Pons (tissue), 1 donor: ENCODE measurements at places on chromosomes 7 and 10.

- DNase-seq: no peak
Measured at GRCh38 chr10:130744631-130745030, 566.9 kb downstream of the TCERG1L start.

- no peak for DNase-seq
Measured at GRCh38 chr7:41873741-41874140, 170.9 kb upstream of the INHBA start.

GRCh38 chr7:151940048-151940811 lies 16.0 kb upstream of the GALNTL5 start:
- no peak for DNase-seq

DNA sequence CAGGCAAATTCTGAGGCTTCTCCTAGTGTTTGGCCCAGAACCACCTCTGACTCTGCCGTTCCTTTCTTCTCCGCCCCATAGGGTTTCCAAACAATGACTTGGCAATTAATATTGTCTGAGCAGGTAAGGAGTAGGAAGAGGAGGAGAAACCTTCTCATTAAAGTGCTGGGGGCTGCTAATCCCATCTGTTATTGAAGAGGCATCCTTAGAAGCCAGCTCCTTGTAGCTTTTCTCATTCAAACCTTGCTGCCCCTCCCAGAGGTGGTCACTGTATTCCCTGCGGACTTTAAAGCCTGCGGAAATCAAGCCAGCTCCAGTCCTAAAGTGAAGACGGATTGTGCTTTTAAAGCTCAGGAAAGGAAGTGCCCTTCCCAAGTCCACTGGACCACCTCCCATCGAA lies 1.4 kb upstream of the NKX1-2 start:
- DNase-seq: no peak

DNA sequence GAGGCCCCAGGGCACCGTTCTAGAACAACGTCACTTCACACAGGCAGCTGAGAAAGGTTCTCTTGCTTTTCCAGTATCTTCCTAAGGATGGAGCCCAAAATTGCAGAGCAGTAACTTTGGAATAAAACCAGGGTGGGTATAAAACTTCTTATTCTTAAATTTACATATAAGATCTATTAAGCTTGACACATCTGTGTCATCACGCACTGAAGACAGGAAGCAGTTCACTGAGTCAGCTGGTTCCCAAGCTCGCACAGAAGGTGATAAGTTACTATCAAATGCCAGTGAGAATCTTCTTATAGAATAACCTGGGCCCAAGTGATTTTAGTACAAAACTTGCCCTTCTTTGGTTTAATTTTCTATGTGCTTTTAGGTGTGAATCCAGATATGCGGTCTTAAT lies 70.2 kb downstream of the RABGEF1 start:
- no peak for DNase-seq

- no peak for DNase-seq
Measured at GRCh38 chr7:78720066-78720465, 733.4 kb downstream of the MAGI2 start.

GRCh38 chr7:134045716-134046115 lies 81.4 kb upstream of the LRGUK start:
- DNase-seq: no peak

DNA sequence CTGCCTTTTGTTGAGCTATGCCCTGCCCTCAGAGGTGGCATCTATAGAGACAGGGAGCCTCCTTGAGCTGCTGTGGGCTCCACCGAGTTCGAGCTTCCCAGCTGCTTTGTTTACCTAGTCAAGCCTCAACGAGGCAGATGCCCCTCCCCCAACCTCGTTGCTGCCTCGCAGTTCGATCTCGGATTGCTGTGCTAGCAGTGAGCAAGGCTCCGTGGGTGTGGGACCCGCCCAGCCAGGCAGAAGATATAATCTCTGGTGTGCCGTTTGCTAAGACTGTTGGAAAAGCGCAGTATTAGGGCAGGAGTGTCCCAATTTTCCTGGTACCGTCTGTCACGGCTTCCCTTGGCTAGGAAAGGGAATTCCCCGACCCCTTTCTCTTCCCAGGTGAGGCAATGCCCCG lies 88.4 kb upstream of the CDK6 start:
- DNase-seq: no peak

GRCh38 chr7:117659531-117660011 lies 179.7 kb downstream of the CFTR start:
- DNase-seq: no peak

DNA sequence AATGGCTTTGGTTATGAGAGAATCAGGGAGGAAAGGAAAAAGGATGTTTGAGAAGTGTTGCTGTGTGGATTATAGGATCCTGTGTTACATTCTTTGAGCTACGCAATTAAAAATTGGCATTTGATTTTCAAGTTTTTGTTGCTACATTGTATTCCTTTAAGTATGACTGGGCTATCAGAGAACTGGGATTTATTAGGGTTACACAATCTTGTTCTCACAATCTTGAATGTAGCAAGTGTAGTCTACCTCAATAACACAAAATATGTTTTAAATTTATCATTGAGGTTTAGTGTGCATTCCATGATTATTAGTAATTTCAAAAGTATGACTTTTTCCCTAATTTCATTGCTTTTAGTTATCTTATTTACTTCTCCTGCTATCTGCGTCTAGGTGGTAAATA lies 113.9 kb downstream of the CACNB2 start:
- DNase-seq: no peak

DNA sequence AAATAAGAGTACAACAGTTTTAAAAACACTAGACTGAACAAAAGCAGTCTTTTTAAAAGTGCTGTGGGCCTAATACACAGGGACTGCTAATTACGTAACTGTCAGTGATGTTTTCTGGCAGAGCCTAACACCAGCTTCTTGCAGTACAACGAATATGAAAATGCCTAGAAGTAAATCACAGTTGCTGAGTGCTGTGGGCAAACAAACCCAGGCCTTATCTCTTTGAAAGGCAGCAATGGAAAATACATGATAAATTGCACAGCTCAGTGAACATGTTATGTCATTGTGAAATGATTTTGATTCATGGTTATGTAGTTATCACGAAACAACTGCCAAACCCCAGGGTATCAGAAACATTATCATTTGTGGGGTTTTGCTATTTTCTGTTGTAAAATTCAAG lies 428.4 kb downstream of the GFRA1 start:
- no peak for DNase-seq

- peak; percentile 21 for DNase-seq
Measured at GRCh38 chr7:79308192-79308591, 145.3 kb downstream of the MAGI2 start.

- DNase-seq: no peak
Measured at GRCh38 chr7:38229386-38229785, 44.0 kb downstream of the TARP start.

DNA sequence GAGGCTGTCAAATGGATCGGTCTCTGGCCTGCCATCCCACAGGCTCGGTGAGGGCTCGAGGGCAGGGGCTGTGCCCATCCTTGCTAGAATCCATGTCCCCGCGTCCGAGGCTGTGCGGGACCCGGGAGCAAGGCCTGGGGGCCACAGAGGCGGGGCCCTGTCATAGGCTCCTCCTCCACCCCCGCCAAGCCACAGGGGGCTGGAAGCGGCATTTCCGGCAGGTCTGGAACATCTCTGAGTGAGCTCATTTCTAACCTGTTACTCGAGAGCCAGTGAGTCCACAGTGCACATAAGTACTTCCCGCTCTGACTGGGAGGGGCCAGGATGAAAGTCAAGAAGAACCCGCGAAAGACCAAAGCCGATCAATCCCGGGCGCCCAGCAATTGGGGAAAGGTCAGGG lies 57.6 kb downstream of the NKX6-2 start:
- no peak for DNase-seq

DNA sequence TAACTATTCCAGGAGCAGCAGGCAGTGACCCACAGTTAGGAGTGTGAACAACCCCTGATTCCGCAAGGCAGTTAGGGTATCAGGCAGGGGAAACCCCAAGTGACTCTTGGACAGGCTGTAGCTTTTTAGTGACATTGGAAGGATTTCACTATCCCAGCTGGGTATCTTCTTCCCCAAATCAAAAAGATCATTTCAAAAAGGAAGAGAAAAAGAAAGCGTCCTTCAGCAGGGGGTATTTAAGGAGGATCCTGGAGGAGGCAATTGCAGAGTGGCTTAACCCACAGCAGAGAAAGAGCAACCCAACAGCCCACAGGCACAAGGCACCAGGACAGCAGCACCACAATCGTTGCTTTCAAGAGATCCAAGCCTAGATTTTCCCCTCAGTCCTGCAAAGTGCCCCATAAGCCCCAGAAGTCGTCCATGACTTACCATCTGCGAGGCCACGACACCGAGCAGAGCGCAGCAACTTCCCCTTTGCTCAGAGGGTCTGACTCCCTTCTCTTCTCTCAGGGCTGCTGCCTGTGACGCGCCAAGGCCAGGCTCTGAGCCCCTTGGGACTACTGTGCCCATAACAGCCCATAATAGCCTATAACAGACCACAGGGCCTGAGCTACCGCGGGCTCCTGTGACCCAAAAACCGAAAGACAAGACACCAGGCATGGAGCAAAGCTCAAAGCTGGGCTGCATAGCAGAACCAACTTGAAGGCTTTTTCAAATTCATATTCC lies 19.8 kb downstream of the PIK3AP1 start:
- DNase-seq: peak; percentile 29

DNA sequence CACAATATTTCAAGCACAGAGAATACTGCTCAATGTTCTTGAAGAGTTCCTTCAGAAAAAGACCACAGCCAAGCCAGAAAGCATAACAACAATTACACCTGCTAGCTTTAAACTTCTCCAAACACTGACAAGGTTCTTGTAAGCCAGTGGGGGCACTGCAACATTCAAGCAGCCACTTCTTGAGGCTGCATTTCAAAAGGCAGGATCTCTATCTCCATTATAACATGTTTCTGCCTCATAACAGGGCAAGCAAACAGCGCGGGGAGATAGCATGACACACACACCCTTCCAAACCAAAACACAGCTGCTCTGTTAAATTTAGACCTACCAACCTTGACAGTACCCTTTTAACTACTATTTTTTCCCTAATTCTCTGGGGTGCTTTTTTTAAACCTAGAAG lies 30.8 kb downstream of the CHCHD3 start:
- DNase-seq: no peak

DNA sequence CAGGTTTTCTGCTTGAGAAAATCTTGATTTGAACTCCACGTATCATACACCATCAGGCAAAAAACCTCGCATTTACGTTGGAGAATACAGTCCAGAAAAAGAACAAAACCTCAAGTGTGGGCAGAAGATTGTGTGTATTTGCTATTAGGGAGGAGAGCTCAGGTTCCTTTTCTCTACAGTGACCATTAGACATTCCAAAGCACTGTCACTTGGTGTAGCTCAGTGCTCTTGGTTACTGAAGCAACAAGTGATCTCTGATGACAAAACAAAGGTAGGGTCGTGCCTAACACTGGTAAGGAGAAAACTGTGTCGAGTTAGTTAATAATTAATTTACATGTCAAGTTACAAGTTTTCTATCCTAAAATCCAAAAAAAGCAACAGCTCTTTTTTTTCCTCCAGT lies 72.6 kb downstream of the C1GALT1 start:
- DNase-seq: no peak

DNA sequence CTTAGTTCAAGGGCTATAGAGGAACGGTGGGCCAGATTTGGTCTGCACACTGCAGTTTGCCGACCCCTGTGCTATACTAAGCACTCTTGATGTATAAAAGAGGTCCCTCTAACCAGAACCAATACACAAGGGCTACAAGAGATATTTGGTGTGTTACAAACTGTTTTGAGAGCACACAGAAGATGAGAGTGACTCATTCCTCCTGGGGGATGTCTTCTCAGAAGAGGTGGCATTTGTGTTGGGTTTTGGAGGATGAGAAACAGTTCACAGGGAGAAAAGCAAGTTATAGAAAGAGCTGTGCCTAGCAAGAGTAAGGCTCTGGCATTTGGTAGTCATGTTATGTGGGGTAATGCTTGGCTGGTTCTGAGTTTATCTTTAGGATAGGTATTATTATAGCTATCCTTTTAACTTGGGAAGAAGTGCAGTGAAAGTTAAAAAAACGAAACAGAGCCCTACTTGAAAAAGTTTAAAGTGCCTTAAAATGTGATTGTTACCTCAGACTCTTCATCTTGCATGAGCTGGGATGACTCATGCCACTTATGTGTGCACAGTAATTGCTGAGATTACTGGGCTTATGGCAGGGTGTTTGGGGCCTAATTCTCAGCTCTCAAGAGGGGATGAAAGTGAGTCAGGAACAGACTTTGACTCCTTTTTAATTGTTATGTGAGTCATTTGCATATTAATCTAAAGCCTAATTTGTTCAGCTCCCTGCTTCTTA lies 160.4 kb downstream of the KIF20B start:
- no peak for DNase-seq

DNA sequence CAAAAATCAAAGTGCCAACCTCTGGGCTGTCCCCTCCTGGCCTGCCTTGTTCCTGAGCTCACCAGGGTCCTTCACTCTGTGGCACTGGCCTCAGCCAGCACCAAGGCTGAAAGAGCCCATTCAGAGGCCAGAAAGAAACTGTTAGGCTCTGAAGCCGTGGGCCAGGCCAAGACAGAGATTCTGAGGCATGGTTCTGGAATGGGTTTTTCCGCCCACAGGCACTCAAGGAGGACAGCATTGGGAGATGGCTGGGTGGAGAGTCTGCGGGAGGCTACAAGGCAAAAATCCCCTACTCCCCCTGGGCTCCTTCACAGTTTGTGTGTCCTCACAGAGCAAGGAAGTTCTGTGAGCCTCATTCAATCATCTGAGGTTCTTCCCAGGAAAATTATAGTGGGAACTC lies 31.7 kb downstream of the GRIFIN start:
- peak; percentile 84 for DNase-seq

DNA sequence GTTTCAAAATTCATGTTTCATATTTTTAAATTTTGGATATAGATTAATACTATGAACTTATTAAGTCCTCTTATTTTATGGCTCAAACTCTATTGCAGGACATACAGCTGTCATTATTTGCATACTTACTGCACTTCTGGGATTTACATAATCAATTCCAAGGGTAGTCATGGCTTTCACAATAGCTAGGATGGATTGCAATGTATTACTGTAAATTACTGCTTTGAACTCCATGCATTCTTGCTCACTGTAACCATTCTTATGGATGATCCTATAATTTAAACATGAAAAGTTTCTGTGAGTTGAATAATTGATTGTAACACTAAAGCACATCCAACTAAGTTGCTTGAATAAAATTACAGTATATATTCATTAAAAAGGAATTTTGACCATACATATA lies 23.5 kb downstream of the GNAT3 start:
- no peak for DNase-seq

DNA sequence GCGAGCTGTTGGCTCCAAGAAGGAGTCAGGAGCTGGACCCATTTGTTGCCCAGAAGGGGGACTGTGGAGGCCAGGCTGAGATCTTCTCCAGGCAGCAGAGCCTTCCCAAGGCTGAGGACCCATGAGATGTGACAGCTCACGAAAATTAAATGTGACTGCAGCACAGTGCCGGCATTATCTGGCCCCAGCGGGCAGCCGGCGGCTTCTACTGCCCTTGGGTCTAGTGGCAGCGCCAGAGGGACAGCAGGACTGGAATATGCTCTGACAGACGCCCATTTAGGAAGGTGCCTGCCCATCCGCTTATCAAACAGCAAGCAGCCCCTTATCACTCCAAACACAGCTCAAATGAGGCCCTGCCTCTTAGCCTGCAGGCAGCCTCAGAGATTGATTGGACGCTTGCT lies 122.9 kb upstream of the LYZL2 start:
- peak; percentile 53 for DNase-seq
